ENCODE measurements at places on chromosomes 6 and 20. TPM values are rescaled to one million over a fixed set of nuclear protein-coding genes. Genes with fewer than 3 reads are reported as not detected.

ZNF512B gene
- polyA plus RNA-seq: 17.6 TPM

VGLL2 gene
- polyA plus RNA-seq: not detected

ESF1 gene
- 30.6 TPM for polyA plus RNA-seq

NFATC2 gene
- polyA plus RNA-seq: 0.75 TPM

PARD6B gene
- polyA plus RNA-seq: 3.1 TPM

HLA-DRB5 gene
- polyA plus RNA-seq: not detected

NEDD9 gene
- polyA plus RNA-seq: 46.7 TPM

PPP1R3G gene
- polyA plus RNA-seq: 0.49 TPM

BCL2L1 gene
- polyA plus RNA-seq: 157 TPM

TASP1 gene
- polyA plus RNA-seq: 9.5 TPM

CGA gene
- not detected for polyA plus RNA-seq

Measured in A549 (cell line).